ENCODE measurements at places on chromosomes 12 and 14. TPM values are rescaled to one million over a fixed set of nuclear protein-coding genes. Genes with fewer than 3 reads are reported as not detected.

CAPZA3 gene
- not detected for total RNA-seq

SCN8A gene
- total RNA-seq = under 0.01 TPM

EML5 gene
- total RNA-seq = 0.51 TPM

GZMH gene
- not detected for total RNA-seq

PZP gene
- total RNA-seq = not detected

CMA1 gene
- total RNA-seq = not detected
